ENCODE measurements at places on chromosomes 6 and 20.

DNA sequence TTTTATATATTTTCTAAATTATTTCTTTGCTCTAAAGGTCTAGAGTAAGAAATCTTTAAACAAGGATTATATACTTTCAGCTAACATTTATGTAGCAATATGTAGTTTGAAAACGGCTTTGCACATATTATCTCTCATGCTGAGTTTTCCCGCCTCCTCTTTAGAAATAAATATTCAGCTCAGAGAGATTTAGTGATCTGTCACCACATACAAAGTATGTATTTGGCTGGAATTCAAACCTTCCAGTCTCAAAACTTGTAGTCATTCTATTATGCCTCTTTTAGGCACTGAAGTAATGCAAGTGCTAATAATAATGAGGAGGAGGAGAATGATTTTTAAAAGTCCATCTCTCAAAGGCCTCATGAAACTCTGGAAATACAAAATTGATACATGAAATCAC is 525.0 kb downstream of the GRIK2 start:
- no peak for DNase-seq

GRCh38 chr20:11810311-11811083 is 107.2 kb upstream of the BTBD3 start:
- DNase-seq: no peak

DNA sequence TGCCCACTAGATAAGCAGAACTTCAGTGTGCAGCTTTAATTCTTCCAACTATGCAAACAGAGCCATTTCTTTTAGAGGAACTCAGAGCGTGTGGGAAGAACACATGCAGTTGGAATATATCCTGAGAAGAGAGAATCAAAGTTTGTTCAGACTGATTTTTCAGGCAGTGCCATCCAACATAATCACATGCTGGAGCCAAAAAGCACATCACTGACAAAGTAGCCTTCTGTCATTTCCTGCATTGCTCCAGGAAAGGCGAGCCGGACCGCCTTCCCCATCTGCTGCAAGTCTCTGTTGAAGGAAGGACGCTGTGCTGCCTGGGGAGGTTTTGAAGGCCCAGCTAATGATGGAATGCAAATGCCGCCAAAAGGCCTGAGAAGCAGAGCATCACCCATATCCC is 98.4 kb downstream of the DOK5 start:
- no peak for DNase-seq

DNA sequence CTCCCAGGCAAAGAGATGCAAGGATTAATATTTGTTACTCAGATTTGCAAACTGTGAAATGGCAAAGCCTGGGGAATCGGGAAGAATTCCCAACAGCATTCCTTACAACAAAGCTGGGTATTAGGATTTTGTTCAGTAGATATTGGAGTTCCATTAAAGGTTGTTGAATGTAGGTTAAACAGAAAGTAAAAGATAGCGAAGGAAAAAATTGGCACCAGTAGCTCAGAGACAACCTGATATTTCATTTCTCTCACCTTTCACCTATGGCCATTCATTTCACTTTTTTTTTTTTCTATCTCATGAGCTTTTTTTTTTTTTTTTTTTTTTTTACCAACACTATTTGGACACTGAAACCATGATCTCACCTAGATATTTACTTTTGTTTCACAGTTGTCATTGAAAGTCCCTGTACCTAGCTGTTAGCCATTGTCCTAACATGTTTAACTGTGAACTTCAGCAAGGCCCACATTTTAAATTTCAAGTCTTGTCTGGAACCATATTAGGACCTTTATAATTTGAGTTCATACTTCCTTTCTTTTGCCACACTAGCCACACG is 552.5 kb downstream of the HAO1 start:
- DNase-seq: no peak

- no peak for DNase-seq
Observed at GRCh38 chr6:22437665-22438064, 131.7 kb upstream of the HDGFL1 start.

All from OCI-LY7 (cell line).